ENCODE measurements at places on chromosomes 13 and 19.

DNA sequence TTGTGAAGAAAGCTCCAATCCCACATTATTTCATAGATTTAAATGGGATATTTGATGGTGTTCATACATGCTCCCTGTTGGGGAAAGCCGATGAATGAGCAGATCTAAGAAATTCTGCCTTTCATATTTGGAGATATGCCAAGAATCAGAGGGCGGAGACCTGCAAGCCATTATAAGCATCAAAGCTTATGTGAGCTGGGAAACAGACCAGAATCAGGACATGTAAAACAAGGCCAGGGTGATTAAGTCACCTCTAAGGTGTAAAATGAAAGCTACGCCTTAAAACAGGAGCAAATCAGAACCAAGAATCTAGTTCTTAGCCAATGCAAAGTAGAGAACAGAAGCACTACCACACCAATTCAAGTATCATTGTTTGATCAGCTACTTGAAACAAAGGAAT lies 392.4 kb downstream of the DCT start:
- no peak for DNase-seq

- DNase-seq, result no peak
Observed at GRCh38 chr13:30824651-30825050, 81.4 kb upstream of the MEDAG start.

GRCh38 chr13:34401696-34402095 lies 540.4 kb upstream of the NBEA start:
- DNase-seq, result no peak

GRCh38 chr19:3304871-3305423 lies 61.4 kb upstream of the NFIC start:
- peak; percentile 56 for DNase-seq

GRCh38 chr13:44746690-44747089 lies 170.6 kb upstream of the TSC22D1 start:
- DNase-seq, result no peak

- no peak for DNase-seq
Observed at GRCh38 chr19:2278459-2279158, 3.4 kb downstream of the PEAK3 start.

Data from stimulated activated CD4-positive, alpha-beta T cell treated with anti-CD3 and anti-CD28 coated beads, Interleukin-4, amount 100 ng/mL, for 48 hours (primary cell).